ENCODE measurements at places on chromosomes 12 and 14. TPM values are rescaled to one million over a fixed set of nuclear protein-coding genes. Genes with fewer than 3 reads are reported as not detected.

The SLC38A1 gene
- 144 TPM for total RNA-seq

The TAS2R30 gene
- total RNA-seq: 5.6 TPM

DNA sequence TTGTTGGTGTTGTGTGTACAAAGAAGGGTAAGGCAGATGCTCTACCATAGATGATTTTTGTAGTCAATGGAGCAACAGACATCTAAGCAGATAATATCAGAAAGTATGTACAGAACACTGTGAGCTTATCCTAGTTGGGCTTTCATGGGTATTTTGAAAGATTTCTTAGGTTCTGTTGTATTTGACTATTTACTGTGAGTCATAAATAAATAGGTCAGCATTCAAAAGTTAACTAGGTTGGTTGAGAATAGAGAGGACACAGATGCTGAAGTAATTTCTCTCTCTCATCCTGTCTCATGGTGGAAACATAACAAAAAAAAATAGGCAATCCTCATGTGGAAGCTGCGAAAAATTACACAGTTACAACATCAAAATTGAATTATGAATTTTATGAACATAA lies 413.5 kb downstream of the CCDC91 start:
- DNase-seq: no peak

DNA sequence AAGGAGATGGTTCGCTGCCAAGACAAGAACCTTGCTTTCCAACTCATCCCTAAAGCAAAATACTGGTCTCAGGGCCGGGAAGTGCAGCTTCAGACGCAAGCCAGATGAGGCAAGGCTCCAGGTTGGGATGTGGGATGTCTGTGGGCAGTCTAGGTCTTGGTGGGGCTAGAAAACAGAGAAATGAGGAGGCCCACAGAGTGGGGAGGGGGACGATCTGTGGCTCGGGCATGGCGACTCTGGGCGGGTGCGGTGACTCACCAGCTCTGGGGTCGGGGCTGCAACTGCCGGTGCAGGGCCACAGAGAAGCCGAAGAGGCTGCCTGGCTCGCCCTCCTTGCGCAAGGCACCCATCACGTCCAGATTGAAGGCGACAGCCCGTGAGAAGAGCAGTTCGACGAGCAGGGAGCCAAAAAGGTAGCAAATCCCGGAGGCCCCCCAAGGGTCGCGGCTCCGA lies 459 bp downstream of the ITGA7 start:
- no peak for DNase-seq

DNA sequence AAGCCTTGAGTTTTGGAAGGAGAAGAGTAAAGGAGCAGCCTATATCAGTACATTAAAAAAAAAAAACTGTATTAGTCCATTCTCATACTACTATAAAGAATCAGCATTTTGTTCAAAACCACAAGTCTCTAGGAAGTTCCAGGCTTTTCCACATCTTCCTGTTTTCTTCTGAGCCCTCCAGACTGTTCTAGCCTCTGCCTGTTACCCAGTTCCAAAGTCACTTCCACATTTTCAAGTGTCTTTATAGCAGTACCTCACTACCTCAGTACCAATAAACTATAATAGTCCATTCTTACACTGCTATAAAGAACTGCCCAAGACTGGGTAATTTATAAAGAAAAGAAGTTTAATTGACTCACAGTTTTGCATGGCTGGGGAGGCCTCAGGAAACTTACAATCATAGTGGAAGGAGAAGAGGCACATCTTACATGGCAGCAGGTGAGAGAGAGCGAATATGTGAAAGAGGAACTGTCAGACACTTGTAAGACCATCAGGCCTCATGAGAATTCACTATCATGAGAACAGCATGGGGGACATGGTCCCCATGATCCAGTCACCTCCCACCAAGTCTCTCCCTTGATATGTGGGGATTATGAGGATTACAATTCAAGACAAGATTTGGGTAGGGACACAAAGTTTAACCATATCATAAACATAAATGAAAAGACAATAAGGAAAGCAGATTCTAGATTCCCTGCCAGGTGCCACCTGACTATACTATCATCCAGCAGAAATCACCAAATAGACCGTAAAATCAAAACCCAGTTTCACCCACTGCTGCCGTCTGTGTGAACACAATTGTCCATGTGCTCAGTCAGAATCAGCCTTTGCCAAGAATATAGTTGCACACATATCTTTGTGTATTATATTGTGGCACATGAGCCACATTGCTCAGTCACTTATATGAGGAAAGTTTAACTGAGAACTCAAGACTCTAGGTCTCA lies 27.8 kb downstream of the TOGARAM1 start:
- no peak for DNase-seq

GRCh38 chr12:91331371-91331770 lies 148.8 kb upstream of the DCN start:
- no peak for DNase-seq

DNA sequence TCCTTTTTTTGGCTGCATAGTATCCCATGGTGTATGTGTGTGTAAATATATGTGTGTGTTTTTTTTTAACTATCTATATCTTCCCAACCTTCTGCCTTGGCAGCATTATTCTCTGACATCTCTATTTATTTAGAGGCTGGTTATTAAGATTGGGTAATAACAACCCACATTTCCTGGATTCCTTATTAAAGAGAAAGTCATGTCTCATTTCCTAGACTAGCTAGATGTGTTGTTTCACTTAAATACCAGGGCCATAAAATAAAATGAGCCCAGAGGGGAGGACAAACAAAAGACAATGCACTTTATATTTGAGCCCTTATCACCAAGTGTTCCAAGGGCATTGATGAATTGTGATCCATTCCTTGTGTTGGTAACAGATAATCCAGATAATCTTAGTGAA lies 169.1 kb downstream of the SLC5A8 start:
- DNase-seq: no peak

GRCh38 chr14:39957987-39958386 lies 525.8 kb upstream of the FBXO33 start:
- DNase-seq: no peak
